ENCODE measurements at places on chromosomes 3 and 15. TPM values are rescaled to one million over a fixed set of nuclear protein-coding genes. Genes with fewer than 3 reads are reported as not detected.

Gene GOLGA8R
- 5.9 TPM for total RNA-seq

Gene GOLGA6L7
- total RNA-seq, result not detected

Gene CSPG4
- total RNA-seq, result not detected

Gene ARGFX
- not detected for total RNA-seq

Gene MSL2
- 107 TPM for total RNA-seq

Gene ZMAT3
- 20.6 TPM for total RNA-seq

Gene CLRN1
- total RNA-seq, result not detected

Gene INSYN1
- not detected for total RNA-seq

Gene NFKBIZ
- total RNA-seq, result 913 TPM

Gene CD96
- total RNA-seq, result 309 TPM

Gene EPHB1
- total RNA-seq, result 1.8 TPM

Gene STAB1
- total RNA-seq, result 14.4 TPM

Gene APEH
- 139 TPM for total RNA-seq

Gene PDE12
- 27.8 TPM for total RNA-seq

Gene SLC30A4
- 2.8 TPM for total RNA-seq

Gene SLC27A2
- total RNA-seq, result 28.2 TPM

Gene PLSCR1
- 15.1 TPM for total RNA-seq

Gene MUSTN1
- total RNA-seq, result 3.0 TPM

Gene RLBP1
- total RNA-seq, result not detected

Gene NDN
- total RNA-seq, result not detected

Gene CSTA
- 5.5 TPM for total RNA-seq

Gene LRRC34
- 0.42 TPM for total RNA-seq

Gene NEK10
- 0.36 TPM for total RNA-seq

Gene TUSC7
- not detected for total RNA-seq

Gene CASR
- 0.02 TPM for total RNA-seq

Gene CYP1A1
- total RNA-seq, result 0.87 TPM

Gene IL17RB
- total RNA-seq, result 0.71 TPM

Gene GABRA5
- not detected for total RNA-seq

Gene ULK4
- total RNA-seq, result 22.3 TPM

Gene CATSPER2
- 12.3 TPM for total RNA-seq

Gene TBCCD1
- total RNA-seq, result 11.3 TPM

Gene ITGB5
- total RNA-seq, result 0.29 TPM

Gene LNP1
- total RNA-seq, result 2.3 TPM

Gene HOMER2
- total RNA-seq, result 6.6 TPM

Gene ASB14
- total RNA-seq, result not detected

Gene GPR87
- total RNA-seq, result not detected

Gene ZKSCAN7
- total RNA-seq, result 1.7 TPM

Gene HCLS1
- total RNA-seq, result 357 TPM

Gene CCR3
- 7.4 TPM for total RNA-seq

Gene GNB4
- 10.2 TPM for total RNA-seq

Gene EAF1
- total RNA-seq, result 19.6 TPM

Gene LMAN1L
- 2.4 TPM for total RNA-seq

Gene CFAP100
- total RNA-seq, result not detected

Gene FANCD2OS
- not detected for total RNA-seq

Gene PLA2G4D
- total RNA-seq, result not detected

Gene NEO1
- total RNA-seq, result 4.4 TPM

Gene SH2D7
- not detected for total RNA-seq

Gene TRPM1
- total RNA-seq, result not detected

Gene TSEN2
- total RNA-seq, result 23.7 TPM

Gene SPESP1
- total RNA-seq, result 0.51 TPM

Gene TMCO5A
- total RNA-seq, result not detected

Gene AHSG
- total RNA-seq, result not detected

Gene RMDN3
- 19.5 TPM for total RNA-seq

Gene SLC28A1
- not detected for total RNA-seq

Gene TIGIT
- 14.9 TPM for total RNA-seq

Gene MAP3K13
- 6.8 TPM for total RNA-seq

Gene C15orf61
- 8.2 TPM for total RNA-seq

Gene GMNC
- not detected for total RNA-seq

All from naive thymus-derived CD4-positive, alpha-beta T cell (primary cell).